Stimulated activated CD4-positive, alpha-beta T cell treated with anti-CD3 and anti-CD28 coated beads, Interleukin-4, amount 100 ng/mL, for 4 hours (primary cell): ENCODE measurements at places on chromosomes 7 and 10.

DNA sequence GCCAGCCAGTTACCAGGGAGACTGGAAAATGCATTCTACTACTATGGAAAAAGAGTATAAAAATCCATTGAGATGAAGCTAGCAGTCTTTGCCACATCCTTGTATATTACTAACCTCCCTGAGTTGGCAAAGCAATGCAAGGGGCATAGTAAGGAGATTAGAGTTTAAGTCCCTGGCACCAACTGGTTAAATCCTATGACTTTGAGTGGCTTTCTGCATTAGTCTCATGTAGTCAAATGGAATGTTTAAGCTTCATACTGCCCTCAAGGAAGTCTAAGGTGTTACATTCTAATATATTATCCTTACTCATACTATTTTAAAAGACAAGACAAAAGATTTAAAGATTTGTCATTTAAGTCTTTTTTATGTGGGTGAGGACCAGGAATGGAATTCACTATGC, 110.1 kb downstream of the INHBA start:
- no peak for DNase-seq

GRCh38 chr7:112398534-112398933, 51.7 kb upstream of the IFRD1 start:
- no peak for DNase-seq

- no peak for DNase-seq
These were observed 255.8 kb upstream of the PHYHIPL start for GRCh38 chr10:58920655-58921003.

- no peak for DNase-seq
These were observed 69.9 kb upstream of the NXPH1 start for GRCh38 chr7:8363407-8364015.

DNA sequence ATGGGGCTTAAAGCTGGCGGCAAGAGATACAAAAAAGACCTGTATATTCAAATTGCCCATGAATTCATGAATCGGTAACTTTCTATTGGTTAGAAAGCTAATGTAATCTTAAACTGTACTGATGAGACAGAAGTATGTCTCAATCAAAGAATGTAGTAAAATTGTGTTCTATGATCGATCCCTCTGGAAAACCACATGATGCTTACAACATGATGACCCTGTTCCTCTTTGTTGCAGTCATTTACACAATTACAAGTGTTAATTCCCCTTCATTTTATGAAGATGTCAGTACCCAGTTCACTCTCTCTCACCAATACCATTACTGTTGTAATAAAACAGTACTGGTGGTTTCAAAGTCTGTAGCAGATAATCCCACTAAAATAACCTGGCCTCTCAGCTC, 10.1 kb downstream of the KIF5B start:
- DNase-seq: no peak

DNA sequence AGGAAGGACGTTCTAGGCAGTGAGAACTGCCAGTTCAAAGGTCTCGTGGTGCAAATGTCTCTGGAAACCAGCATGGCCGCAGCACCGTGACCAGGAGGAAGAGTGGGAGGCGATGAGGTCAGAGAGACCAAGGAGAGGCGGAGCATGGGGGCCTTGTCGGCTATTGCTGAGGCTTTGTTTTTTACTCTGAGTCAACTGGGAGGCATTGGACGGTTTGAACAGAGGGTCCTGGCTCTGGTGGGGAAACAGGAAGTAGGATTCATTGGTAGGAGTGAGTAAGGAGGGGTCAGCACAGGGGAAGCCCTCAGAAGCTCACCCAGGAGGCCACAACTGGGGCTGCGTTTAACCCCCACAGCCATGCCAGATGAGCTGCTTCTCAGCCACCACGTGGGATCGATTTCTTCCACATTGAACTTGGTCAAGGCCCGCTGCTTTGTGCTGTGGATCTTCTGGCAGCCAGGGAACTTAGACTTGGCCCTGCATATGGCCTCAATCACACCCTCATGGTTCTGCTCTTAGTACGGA, 22.2 kb upstream of the SH2B2 start:
- DNase-seq: no peak
